Effector CD4-positive, alpha-beta T cell (primary cell): ENCODE measurements at places on chromosomes 12 and 14.
A peak's percentile ranks its signal among the peaks of the same experiment; 100 is the strongest.

GRCh38 chr12:6927379-6928021, at the start of gene ATN1:
ATN1 (plus strand) TSS chr12:6927959; CDS start chr12:6934002, 6,043 bp downstream.
- DNase-seq, result no peak

GRCh38 chr12:107560899-107561285, 124.7 kb upstream of the PWP1 start:
- no peak for DNase-seq

DNA sequence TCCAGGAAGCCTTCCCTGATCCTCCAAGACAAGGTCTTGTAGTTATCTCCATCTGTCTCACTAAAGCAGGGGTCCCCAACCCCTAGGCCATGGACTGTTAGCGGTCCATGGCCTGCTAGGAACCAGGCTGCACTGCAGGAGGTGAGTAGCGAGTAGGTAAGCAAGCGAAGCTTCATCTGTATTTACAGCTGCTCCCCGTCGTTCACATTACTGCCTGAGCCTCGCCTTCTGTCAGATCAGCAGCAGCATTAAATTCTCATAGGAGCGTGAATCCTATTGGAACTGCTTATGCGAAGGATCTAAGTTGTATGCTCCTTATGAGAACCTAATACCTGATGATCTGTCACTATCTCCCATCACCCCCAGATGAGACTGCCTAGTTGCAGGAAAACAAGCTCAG, 12.4 kb upstream of the NFYB start:
- DNase-seq, result no peak

GRCh38 chr14:77301103-77301502, 19.6 kb downstream of the POMT2 start:
- DNase-seq, result peak; percentile 23

GRCh38 chr14:102652194-102652593, 59.7 kb downstream of the RCOR1 start:
- no peak for DNase-seq

DNA sequence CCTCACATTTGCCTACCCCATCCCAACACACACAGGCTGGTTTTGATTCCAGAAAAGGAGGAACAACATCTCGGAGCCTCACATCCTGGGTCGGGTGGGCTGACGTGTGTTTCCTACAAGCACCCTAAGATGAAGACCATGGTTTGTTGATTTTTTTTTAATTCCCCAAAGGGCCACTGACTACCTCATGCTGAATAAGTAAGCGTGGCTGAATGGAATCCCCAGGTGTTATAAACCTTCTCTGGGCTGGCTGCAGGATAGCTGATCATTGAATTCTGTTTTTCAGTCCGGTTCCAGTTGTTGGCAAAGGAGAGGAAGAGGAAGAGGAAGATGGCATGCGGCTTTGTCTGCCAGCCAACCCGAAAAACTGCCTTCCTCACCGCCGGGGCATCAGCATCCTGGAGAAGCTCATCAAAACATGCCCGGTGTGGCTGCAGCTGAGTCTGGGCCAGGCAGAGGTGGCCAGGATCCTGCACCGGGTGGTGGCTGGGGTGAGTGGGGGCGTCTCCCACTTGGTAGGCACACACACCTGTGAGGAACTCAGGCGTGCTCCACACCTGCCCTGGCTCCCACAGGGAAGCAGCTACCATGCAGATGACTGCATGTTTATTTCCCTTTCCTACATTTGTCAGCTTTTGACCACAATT, 42.0 kb downstream of the RIN3 start:
- DNase-seq, result no peak

DNA sequence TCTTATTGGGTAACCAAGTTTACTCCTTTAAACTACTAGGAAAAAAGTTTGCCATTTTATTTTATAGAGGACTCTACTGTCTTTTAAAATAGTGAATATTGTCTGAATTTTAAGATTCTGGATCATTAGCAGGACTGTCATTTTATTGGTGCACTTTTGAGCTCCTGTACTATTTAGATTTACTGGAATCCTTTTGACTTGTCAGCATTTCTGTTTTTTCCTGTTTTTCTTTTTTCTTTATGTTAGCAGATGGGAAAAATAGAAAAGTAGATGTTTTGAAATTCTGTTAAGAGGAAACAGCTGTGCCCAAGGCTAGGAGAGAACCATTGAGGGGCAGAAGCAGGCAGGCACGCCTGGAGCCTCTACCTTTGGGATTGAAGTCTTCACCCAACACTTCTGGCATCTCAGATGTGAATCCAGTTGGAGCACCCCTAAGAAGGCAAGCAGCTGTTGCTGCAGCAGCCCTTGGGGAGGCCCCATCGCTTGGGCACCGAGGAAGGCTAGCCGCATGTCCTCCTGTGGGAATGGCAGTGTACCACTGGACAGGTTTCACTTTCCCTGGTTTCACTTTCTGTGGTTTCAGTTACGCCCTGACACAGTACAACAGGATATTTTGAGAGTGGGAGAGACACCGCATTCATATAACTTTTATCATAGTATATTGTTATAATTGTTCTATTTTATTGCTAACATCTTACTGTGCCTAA, 11.5 kb downstream of the RIMKLB start:
- DNase-seq, result no peak

- no peak for DNase-seq
Measured at GRCh38 chr12:42161529-42161928, 16.9 kb upstream of the GXYLT1 start.
